ENCODE measurements at places on chromosomes 6 and 20.

DNA sequence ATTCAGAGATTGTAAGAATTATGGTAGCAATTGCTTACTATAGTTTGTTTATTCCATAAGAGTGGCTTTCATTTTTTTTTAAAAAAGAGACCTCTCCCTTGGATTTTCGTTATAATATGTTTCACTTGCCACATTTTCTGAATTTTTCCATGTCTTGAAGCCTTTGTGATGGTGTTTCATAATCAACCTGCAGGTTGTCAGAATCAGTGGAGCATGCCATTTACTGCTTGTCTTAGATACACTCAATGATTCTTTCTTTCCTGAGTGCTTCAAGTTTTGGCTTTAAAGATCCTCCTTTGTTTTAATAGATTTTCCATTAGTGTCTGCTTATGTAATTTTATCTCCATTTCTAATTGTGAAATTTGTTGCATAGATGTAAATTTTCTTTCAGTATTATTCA lies 31.2 kb downstream of the KCNQ5 start:
- DNase-seq, result no peak

DNA sequence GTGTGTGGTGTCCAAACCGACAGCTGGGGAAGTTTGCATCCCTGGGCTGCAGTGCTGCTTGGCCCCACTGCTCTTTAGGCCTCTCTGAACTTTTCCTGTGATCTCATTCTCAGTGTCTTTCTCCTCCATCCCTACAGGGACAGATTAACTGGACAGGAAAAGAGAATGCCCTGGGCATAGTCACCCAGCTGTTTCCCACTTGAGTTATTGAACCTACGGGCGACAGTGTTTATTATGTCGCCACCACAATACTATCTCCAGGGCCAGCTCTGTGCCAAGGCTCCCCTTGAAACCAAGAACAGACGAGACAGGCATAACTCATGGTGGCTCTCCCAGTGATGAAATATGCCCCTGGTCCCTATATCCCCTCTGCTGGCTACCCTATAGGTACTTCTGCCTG lies 147.8 kb upstream of the EPHA7 start:
- no peak for DNase-seq

- DNase-seq, result no peak
Observed at GRCh38 chr6:169978615-169979161, 227.3 kb downstream of the ERMARD start.

DNA sequence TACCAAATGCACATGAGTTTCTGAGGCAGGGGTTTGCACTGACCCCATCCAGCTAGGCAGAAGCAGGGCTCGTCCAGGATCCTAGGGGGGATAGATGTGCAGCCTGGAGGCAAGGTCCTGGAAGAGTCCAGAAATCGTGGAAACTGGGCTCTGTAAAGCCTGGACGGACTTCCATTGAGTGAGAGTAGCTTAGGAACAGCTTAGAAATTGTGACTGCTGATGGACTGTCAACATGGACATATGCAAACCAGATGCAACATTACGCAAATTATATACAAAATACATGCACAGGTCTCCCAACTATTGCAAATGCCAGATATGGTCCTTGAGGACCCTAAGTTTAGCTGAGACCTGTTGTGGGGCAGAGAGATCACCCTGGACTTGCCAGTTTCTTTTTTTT lies 4.8 kb upstream of the EMILIN3 start:
- no peak for DNase-seq

DNA sequence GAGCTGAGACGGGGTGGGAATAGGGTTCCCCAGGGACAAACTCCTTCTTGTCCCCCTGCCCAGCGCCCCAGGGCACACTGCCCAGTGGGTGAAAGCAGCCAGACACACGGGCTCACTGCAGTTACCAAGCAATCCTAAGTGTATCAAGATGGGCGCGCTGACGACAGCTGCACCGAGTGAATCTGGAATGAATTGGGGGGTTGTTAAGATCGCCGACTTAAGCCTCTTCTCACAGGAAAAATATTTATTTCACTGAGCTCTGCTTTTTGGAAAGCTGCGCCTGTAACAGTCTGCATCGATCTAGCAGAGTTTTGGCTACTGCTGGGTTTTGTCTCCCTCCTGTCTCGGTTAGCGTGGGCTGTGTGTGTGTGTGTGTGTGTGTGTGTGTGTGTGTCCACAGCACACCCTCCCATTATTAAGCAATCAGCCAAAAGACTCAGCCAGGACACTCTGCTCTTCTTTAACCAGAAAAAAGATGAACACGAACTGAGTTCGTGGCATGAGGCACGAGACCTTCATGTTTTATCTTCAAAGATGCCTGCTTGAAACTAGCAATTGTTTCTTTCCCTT lies 35.9 kb downstream of the RIPOR3 start:
- no peak for DNase-seq

DNA sequence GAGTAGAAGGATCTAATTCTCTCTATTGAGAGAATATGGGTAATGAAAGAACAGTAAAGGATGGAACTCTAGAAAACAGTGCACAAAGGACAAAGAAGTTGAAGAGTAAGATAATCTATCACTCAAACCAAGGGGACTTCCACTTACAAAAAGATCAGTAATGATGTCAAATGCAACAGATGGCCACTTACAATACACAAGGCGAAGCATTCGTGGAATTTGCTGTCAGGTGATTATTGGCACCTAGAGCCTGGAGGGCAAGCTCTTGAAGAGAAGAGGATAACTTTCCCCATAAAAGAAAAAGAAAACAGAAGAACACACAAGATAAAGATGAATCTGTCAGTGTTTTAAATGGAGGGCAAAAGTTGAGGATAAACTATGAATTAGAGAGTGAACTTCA lies 256.0 kb upstream of the TCF21 start:
- DNase-seq, result no peak

DNA sequence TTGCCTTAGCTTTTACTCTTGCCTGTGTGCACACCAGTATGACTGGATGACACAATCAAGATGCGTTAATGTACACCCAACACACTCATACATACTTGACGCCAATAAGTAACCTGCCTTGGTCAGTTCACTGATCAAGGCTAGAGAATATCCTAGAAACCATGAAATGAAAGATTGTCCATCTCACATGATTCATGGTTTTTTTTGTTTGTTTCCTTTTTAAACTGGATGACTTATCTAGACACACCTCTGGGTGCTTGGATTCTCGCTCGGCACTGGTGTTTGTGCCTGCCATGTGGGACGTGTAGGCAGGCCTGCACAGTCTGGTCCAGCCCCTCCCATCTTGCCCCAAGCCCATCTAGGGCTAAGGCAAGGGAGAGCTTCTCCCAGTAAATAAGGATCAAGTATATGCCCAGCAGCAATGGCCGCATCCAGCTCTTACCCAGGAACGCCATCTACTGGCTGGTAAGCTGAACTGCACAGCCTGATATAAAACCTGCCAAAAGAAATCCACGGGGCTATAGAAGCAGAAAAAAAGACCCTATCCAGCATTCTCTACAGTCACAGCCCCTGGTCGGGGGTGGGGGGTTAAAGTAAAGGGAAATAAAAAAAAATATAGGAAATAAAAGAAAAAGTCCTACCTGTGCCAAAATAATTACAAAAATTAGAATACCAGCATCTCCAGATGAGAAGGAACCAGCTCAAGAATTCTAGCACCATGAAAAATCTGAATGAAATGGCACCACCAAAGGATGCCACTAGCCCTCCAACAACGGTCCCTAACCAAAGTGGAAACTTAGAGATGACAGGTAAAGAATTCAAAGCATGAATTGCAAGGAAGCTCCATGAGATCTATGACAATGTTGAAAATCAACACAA lies 73.3 kb downstream of the OTOR start:
- no peak for DNase-seq

DNA sequence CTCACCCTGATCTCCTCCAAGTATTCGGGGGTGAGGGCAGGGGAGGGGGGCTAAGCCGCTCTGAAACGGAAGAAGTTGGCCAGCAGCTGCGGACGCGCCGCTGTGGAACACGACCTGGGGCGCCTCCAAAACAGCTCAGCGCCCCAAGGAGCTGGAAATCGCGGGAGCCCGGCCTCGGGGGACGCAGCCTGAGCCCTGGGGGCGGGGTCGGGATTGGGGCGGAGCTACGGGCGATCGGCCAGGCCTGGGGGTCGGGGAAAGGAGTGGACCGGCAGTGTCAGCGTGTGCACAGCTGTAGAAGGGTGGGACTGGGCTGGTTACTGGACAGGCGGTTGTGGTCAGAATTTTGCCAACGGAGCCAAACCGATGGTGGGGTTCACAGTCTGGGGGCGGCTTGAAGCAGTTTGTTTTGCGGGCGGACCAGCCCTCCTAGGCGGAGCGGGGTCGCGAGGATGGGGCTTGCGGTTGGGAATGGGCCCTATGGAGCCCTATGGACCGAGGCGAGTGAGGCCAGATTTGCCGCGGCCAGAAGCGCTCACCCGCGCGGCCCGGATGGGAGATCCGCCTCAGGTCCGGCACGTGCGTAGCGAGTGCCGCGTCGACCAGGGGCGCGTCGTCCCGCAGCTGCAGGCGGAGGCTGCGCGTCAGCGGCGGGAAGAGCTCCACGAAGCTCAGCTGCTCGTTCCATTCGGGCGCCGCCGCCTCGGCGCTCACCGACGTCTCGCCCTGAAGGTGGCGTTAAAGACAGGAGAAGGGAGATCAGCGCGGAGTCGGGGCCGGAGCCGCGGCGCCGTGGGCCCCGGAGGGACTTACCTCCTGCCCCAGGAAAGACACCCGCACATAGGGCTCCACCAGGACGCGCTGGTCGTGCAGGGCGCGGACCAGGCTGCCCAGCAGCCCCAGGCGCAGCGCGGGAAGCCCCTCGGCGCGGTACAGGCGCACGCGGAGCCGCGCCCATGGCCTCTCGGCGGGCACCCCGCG lies 14.3 kb upstream of the SPAG4 start:
- no peak for DNase-seq

DNA sequence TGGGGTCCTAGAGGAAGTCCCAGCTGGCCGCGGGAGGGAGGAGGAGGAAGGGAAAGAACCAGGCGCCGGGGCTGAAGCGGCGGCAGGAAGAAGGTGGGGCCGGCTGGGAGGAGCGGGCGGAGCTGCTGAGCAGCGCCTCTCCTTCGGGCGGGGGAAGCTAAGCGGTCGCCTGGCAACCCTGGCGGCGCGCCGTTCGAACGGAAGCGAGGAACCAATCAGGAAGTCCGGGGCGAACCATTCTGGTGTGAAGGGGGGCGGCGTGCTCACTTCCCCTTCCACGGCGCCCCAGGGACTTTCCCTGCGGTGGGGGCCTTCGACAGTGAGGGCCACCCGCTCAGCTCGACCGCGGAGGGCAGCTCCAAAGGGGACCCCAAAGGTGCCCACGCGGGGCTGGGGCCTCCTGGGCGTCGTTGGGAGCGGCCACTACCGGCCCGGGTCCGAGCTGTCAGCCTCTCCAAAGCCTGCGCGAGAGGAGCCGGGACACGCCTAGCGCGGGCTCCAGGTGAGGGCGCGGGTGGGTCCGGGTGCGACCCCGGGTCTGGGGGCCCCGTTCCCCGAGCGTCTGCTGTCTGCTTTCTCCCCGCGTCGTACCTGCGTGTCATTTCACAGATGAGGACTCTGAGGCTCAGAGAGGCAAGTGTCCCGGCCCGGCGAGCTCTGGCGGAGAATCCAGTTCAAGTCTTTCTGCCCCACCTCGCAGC lies at the start of gene FAM110A:
FAM110A (plus strand) TSS at position 266 of the 701 bp plus-strand sequence. CDS start 11,090 bp downstream, outside the sequence.
- peak; percentile 80 for DNase-seq

GRCh38 chr6:136930528-136930927 lies 8.4 kb downstream of the SLC35D3 start:
- no peak for DNase-seq

DNA sequence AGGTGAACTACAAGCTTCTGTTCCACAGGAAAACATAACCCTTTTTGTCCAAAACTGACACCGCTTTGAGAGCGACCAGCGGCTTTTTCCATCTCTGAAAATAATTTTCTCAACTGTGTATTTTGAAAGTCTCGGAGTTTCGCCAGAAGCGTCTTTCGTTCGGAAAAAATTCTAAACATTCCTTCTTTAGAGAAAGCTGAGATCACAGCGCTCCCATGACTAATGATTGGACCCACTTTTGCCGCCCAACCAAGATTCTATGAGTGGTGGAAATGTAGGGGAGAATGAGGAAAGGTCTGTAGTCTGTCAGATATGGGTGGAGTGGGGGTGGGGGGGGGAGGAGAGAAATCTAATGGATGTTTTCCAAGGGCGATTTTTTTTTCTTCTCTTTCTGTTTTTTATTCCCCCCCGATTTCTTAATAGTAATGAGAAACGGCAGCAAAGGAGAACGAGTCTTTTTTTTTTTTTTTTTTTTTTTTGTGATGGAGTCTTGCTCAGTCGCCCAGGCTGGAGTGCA lies 189.3 kb downstream of the TRIM27 start:
- DNase-seq, result no peak

DNA sequence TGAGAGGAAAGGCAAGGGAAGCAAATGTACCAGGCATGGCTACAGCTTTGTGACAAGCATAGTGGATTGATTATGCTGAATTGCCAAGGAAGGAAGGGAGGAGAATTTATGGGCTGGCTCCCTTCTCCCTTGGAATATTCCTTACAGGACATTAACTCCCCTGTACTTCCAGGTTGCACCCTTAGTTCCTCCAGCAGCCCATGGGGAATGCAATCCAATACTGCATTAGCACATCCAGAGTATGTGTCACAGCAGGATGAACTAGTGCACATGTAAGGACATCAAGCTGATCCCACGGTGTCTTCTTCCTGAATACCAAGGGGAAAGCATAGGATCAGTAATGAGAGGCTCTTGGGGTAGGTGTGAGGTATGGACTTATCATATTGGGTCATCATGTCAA lies 390.7 kb upstream of the POU3F2 start:
- DNase-seq, result no peak

GRCh38 chr20:35503841-35504561 lies 25.5 kb downstream of the C20orf173 start:
- no peak for DNase-seq

Measured in esophagus squamous epithelium (tissue), 5 donors.